ENCODE measurements at places on chromosomes 6 and 20. TPM values are rescaled to one million over a fixed set of nuclear protein-coding genes. Genes with fewer than 3 reads are reported as not detected.

Gene PDYN
- not detected for total RNA-seq

Gene MUC22
- not detected for total RNA-seq

- no peaks in the 10 kb centered on the region for H3K27me3 ChIP-seq
- DNase-seq = no peak
- no peak overlapping the region for H3K27ac ChIP-seq
- no peak overlapping the region for H3K4me3 ChIP-seq
Measured at GRCh38 chr6:150320442-150320841, 48.4 kb upstream of the IYD start.

Gene MOXD1
- 9.4 TPM for total RNA-seq

DNA sequence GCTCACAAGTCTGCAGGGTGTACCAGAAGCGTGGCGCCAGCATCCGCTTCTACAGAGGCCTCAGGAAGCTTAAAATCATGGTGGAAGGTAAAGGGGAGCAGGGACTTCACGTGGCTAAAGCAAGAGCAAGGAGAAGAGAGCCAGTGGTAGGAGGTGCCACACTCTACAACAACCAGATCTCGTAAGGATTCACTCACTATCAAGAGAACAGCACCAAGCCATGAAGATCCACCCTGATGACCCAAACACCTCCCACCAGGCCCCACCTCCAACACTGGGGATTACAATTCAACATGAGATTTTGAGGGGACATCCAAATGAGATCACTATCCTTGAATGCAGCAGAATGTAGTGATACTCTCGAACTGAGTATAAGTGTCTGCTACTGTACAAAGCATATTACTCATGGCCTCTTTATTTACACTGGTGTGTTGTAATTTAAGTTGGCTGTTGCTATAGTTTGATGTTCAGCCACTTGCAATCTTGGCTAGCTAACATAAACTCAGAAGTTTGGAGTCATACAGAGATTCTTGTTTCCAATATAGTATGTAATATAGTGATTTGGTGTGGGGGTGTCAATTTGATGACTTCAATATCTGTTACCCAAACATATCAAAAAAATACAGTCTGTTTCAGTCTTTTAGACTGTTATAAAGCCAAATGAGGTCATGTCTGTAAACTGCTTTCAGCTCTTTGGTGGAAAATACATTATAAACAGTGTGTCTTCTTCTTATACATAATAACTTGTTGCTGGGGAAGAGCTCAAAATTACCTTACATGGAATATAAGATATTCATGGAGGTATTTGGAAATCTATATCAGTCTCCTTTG is 39.4 kb upstream of the MYLIP start:
- no peak for DNase-seq
- H3K4me3 ChIP-seq = no peak overlapping the region
- peaks cover 10% of the 10 kb centered on the region for H3K4me1 ChIP-seq
- H3K27ac ChIP-seq = peak overlapping the region; percentile 4

Gene IP6K3
- total RNA-seq = 10.3 TPM

DNA sequence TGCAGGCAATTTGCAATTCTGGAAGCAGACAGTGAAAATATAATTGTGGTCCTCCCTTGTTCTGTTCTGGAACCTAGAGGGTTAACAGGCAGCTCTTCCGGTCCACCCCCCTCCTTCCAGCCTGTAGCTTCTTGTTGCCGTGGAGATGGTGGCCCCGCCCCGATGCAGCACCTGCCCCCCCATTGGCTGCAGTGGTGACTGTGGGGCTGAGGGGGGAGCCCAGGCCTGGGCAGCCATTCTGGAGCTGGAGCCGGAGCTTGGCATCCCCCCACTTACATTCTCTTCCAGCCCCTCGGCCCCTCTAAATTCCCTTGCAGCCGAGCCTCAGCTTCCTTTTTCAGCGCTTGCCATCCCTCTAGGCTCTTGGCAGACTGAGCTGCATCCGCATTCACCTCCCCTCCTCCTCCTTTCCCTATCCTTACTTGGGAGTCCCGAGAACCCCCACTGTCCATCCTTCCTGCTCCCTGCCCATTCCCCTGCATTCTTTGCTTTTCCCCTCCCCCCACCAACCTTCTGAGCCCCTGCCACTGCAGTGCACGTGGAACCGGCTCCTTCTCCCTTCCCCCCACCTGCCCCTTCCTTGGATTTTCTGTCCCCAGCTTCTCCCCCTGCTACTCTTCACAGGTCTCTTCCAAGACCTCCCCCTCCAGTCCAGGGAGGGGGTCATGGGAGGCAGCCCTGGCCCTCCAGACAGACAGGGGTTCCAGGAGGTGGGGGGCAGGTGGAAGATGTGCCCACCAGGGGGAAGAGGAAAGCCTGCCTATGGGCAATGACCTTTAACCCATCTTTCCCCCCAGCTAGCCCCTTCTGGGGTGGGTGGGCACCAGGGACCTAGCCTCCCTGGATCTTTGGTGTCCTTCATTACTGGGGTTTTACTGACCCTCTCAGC is 11.4 kb downstream of the SYNGAP1 start:
- H3K4me1 ChIP-seq = peaks cover 65% of the 10 kb centered on the region
- H3K4me3 ChIP-seq = peak overlapping the region; percentile 23
- H3K36me3 ChIP-seq = peaks cover 11% of the 10 kb centered on the region
- no peaks in the 10 kb centered on the region for H3K27me3 ChIP-seq
- H3K27ac ChIP-seq = peak overlapping the region; percentile 74
- DNase-seq = peak; percentile 88

GRCh38 chr6:10882657-10883171 is 873 bp upstream of the GCM2 start:
- peaks cover 11% of the 10 kb centered on the region for H3K4me1 ChIP-seq
- no peak overlapping the region for H3K27ac ChIP-seq
- H3K27me3 ChIP-seq = peaks cover 25% of the 10 kb centered on the region
- no peak overlapping the region for H3K4me3 ChIP-seq

Gene FUT9
- total RNA-seq = 0.54 TPM
